Adrenal gland (tissue), 19 donors: ENCODE measurements at places on chromosomes 6 and 20.

DNA sequence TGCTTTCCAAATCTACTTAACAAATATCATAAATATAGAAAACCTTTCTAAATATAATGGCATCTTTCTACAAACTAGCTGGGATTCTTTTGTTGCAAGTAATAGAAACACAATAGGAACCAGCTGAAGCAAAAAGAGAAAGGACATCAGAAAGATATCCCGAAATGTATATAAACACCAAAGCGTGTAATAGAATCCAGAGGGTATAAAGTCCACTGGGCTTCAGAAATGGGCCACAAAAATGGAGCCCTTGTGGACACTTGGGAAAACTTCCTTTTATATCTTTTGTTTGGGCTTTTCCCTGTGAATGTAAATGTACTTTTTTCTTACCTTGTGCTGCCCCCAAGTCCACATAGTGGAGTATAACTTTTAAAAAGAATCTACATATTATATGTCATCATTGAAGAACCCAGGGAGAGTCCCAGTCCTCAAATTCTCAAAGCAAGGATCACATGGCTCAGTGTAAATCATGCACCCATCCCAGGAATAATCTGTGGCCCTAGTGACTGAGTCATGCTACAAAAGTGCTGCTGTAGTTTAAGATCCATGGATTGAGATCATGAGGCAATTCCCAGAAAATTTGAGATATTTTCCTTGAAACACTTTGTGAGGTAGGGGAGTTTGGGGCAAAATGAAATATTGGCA is 457.0 kb downstream of the EPM2A start:
- DNase-seq = no peak

GRCh38 chr20:60361761-60362395 is 403.7 kb downstream of the CDH26 start:
- no peak for DNase-seq

GRCh38 chr6:163808231-163808630 is 393.7 kb downstream of the QKI start:
- no peak for DNase-seq

DNA sequence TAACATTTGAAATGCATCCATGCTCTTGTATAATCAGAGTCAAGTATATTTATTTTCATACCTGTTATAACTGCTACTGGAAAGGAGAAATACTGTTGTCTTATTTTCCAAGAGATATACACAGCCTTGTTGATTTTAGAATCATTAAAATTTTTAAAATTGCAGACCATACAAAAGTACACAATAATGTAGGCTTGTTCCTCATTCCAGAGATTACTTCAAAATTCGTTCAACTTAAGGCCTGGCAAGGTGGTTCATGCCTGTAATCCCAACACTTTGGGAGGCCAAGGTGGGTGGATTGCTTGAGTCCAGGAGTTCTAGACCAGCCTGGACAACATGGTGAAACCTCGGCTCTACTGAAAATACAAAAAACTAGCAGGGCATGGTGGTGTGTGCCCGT is 6.1 kb downstream of the RNF114 start:
- no peak for DNase-seq

GRCh38 chr6:160430203-160430602 is 82.0 kb downstream of the SLC22A3 start:
- DNase-seq = no peak
